Type B pancreatic cell (in vitro differentiated cells): ENCODE measurements at places on chromosomes 11 and 22. TPM values are rescaled to one million over a fixed set of nuclear protein-coding genes. Genes with fewer than 3 reads are reported as not detected.

DNA sequence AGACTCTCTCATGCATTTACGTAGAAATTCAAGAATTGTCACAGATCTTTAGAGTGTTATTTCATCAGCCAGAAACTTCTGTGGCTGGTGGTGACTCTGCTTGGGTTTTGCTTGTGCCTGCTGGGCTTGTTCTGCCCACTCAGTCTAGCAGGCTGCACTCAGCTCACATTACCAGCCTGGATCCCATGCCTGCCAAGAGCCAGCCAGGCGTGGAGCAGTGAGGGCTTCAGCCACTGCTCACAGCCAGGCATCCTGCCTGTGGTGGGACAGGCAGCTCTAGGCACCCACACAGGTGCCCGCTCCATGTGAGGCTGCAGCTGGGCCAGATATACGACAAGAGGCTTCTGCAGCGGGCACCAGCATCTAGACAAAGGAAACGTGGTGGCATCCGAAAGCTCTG lies 1213.3 kb upstream of the RAG2 start:
- no peaks in the 10 kb centered on the region for H3K4me1 ChIP-seq
- no peak overlapping the region for H3K27ac ChIP-seq
- no peaks in the 10 kb centered on the region for H3K27me3 ChIP-seq
- no peak for DNase-seq
- no peak overlapping the region for H3K4me3 ChIP-seq

DNA sequence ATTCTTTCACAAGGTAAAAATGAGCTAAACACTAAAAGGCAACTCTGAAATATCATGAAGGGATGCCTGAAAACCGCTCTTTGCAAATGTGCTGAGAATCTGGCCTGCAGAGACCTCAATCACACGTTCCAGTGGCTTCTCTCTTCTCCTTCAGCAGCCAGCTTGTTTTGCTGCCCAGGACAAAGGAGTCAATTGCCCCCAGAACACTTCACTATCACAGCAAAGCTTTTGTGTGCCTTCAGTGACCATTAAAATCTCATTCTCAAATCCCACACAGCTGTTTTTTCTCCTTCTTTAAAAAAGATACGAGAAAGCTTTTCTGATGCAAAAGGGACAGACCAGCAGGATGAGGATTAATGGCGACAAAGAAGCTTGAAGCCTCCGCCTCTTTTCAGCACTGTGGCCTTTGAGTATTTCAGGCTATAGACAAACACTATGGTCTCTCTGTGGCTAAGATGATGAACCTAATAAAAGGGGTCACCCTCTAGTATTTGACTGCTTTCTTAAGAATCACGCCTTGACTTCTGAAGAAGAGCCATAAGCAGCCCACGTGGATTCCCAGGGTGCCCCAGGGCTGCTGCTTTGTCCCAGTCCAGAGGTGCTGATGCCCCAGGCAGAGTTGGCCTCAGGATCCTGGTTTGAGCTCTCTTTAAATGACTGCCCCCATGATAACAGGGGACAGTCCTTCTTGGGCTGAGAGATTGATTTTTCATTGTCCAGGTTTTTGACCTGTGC lies 33.4 kb upstream of the NRIP3 start:
- peaks cover 3% of the 10 kb centered on the region for H3K4me1 ChIP-seq
- no peak overlapping the region for H3K4me3 ChIP-seq
- no peak overlapping the region for H3K27ac ChIP-seq

- H3K27ac ChIP-seq: no peak overlapping the region
- H3K4me1 ChIP-seq: peaks cover 17% of the 10 kb centered on the region
- DNase-seq: no peak
Observed at GRCh38 chr11:37503411-37504059, 905.5 kb upstream of the RAG2 start.

GRCh38 chr11:134478611-134479010 lies 66.6 kb upstream of the B3GAT1 start:
- H3K27ac ChIP-seq: no peak overlapping the region
- DNase-seq: peak; percentile 24
- H3K27me3 ChIP-seq: peaks cover 52% of the 10 kb centered on the region
- H3K4me1 ChIP-seq: no peaks in the 10 kb centered on the region
- H3K36me3 ChIP-seq: no peaks in the 10 kb centered on the region

- H3K27ac ChIP-seq: peak overlapping the region; percentile 41
- peaks cover 6% of the 10 kb centered on the region for H3K36me3 ChIP-seq
- H3K4me3 ChIP-seq: no peak overlapping the region
- peaks cover 19% of the 10 kb centered on the region for H3K27me3 ChIP-seq
- DNase-seq: no peak
- peaks cover 76% of the 10 kb centered on the region for H3K4me1 ChIP-seq
Observed at GRCh38 chr11:128717516-128717915, 23.6 kb downstream of the FLI1 start.

GRCh38 chr11:1310318-1310687 lies 871 bp upstream of the TOLLIP start:
- peak overlapping the region; percentile 84 for H3K4me3 ChIP-seq
- peaks cover 14% of the 10 kb centered on the region for H3K27me3 ChIP-seq
- no peak for DNase-seq
- H3K27ac ChIP-seq: peak overlapping the region; percentile 70

Gene KRTAP5-2
- total RNA-seq: not detected in 2 replicates

- peaks cover 8% of the 10 kb centered on the region for H3K36me3 ChIP-seq
- peak overlapping the region; percentile 96 for H3K4me3 ChIP-seq
Observed at GRCh38 chr11:62592146-62592815, 958 bp upstream of the TUT1 start.
